ENCODE measurements at places on chromosomes 13 and 19. TPM values are rescaled to one million over a fixed set of nuclear protein-coding genes. Genes with fewer than 3 reads are reported as not detected.
A peak's percentile ranks its signal among the peaks of the same experiment; 100 is the strongest.

Gene SRRM5
- total RNA-seq = 0.42 TPM

DNA sequence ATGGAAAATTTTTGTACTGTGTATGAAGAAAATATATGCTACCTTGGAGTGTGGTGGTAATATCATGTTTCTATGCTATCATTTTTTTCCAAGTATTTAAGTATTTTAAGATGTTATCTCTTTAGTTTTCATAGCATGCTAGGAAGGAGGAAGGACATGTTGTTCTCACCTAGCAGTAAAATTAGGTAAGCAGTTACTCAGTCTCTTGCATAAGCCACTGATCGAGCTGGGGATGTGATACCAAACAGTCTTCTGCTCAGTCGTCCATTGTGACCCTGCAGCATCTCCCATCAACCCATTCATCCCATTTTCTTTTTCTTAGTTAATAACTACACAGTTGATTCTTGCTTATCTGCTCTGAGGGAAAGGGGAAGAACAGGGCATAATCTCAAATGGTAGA lies 130.6 kb downstream of the KLF5 start:
- H3K27me3 ChIP-seq = no peaks in the 10 kb centered on the region
- H3K36me3 ChIP-seq = no peaks in the 10 kb centered on the region
- no peak overlapping the region for H3K27ac ChIP-seq

DNA sequence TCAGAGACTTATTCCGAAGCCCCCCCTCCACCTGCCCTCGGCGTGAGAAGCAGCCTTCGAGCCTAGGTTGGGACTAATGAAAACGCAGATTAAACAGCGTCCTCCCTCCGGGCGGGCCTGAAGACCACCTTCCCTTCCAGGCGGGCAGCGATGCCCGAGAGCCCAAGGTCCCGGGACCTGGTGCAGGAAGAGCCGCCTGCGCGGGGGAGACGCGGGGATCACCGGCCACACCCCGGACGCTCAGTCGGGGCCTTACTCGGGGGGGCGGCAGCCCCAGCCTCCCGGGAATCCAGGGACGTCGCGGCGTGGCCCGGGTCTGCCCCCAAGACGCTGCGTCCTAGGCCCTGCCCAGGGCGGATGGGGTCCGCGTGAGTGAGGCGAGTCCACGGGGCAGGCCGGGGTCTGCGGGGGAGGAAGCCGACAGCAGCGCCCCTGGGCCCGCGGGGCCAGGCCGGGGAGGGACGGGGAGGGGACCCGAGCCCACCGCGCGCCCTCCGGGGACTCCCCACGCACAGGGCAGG lies 33.3 kb upstream of the SPACA7 start:
- H3K36me3 ChIP-seq = no peaks in the 10 kb centered on the region
- H3K4me1 ChIP-seq = peaks cover 40% of the 10 kb centered on the region
- H3K4me3 ChIP-seq = no peak overlapping the region
- H3K27me3 ChIP-seq = peaks cover 52% of the 10 kb centered on the region
- H3K27ac ChIP-seq = no peak overlapping the region
- DNase-seq = no peak

- H3K36me3 ChIP-seq = no peaks in the 10 kb centered on the region
- no peak for DNase-seq
- peak overlapping the region; percentile 84 for H3K27ac ChIP-seq
Measured at GRCh38 chr13:50892210-50892944, 17.2 kb upstream of the RNASEH2B start.

DNA sequence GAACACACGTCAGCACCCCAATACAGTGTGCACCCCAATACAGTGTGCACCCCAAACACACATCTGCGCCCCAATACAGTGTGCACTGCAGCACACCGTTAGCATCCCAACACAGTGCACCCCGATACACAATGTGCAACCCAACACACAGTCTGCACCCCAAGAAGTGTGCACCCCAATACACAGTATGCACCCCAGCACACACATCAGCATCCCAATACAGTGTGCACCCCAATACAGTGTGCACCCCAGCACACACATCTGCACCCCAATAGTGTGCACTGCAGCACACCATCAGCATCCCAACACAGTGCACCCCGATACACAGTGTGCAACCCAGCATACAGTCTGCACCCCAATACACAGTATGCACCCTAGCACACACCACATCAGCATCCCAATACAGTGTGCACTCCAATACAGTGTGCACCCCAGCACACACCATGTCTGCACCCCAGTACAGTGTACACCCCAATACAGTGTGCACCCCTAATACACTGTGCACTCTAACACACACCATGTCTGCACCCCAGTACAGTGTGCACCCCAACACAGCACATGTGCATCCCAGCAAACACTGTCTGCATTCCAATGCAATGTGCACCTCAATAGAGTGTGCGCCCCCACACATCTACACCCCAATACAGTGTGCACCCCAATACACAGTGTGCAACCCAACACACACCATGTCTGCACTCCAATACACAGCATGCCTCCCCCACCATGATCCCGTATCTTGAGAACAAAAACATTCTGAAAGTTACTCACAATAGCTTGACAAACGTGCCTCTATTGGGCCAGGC lies 855 bp upstream of the CARS2 start:
- H3K4me3 ChIP-seq = peak overlapping the region; percentile 70
- H3K27me3 ChIP-seq = no peaks in the 10 kb centered on the region
- H3K36me3 ChIP-seq = peaks cover 8% of the 10 kb centered on the region
- DNase-seq = no peak

GRCh38 chr13:110424569-110425443 lies 117.7 kb downstream of the COL4A2 start:
- no peaks in the 10 kb centered on the region for H3K4me1 ChIP-seq
- no peak overlapping the region for H3K27ac ChIP-seq
- H3K36me3 ChIP-seq = peaks cover 4% of the 10 kb centered on the region
- no peak overlapping the region for H3K4me3 ChIP-seq

DNA sequence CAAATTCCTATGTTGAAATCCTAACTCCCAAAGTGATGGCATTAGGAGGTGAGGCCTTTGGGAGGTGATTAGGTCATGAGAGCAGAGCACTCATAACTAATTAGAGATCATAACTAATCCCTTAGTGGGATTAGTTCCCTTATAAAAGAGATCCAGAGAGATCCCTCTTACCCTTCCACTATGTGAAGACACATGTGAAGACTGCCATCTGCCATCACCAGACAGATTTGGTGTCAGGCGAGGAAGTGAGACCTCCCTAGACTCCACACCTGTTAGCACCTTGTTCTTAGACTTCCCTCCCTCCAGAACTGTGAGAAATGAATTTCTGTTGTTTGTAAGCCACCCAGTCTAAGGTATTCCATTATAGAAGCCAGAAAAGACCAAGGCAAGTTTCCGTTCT lies 112.2 kb downstream of the NDFIP2 start:
- H3K36me3 ChIP-seq = peaks cover 2% of the 10 kb centered on the region
- no peak overlapping the region for H3K4me3 ChIP-seq
- 0 out of 2 replicates have a peak, but pooled peaks cover 3% of the 10 kb centered on the region for H3K4me1 ChIP-seq
- H3K27ac ChIP-seq = no peak overlapping the region
- no peaks in the 10 kb centered on the region for H3K27me3 ChIP-seq
- DNase-seq = no peak

- H3K27me3 ChIP-seq = no peaks in the 10 kb centered on the region
- peaks cover 52% of the 10 kb centered on the region for H3K4me1 ChIP-seq
- DNase-seq = no peak
- peaks cover 14% of the 10 kb centered on the region for H3K36me3 ChIP-seq
Measured at GRCh38 chr13:52736891-52737290, 2.7 kb downstream of the CNMD start.

DNA sequence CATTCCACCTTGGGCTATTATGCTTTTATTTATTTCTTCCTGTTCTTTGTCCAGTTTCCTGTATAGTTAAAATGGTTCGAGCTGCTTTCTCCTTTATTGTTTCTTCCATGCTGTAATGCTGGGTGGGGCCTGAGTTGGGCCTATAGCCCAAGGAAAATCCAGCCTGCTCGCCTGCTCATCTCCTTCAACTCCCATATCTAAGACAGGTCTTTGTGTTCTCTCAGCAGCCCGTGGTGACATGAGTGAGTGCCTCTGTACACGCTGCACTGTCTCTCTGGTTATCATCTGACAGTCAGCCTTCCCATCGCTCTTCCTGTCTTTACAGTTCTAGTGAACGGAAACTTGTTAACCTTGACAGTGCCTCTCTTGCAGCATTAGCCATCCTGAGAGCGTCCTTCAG lies 221.9 kb upstream of the SLC10A2 start:
- no peak for DNase-seq
- H3K27me3 ChIP-seq = no peaks in the 10 kb centered on the region
- no peak overlapping the region for H3K4me3 ChIP-seq
- H3K27ac ChIP-seq = no peak overlapping the region

- no peaks in the 10 kb centered on the region for H3K4me1 ChIP-seq
- no peak overlapping the region for H3K4me3 ChIP-seq
- no peaks in the 10 kb centered on the region for H3K27me3 ChIP-seq
- no peak for DNase-seq
Measured at GRCh38 chr19:439167-439900, 21.5 kb downstream of the SHC2 start.

GRCh38 chr13:106423530-106423929 lies 111.9 kb downstream of the EFNB2 start:
- H3K4me1 ChIP-seq = peaks cover 36% of the 10 kb centered on the region
- H3K4me3 ChIP-seq = no peak overlapping the region
- DNase-seq = peak; percentile 12
- no peaks in the 10 kb centered on the region for H3K27me3 ChIP-seq
- H3K27ac ChIP-seq = peak overlapping the region; percentile 47
- no peaks in the 10 kb centered on the region for H3K36me3 ChIP-seq

Gene ZNF541
- 0.09 TPM for total RNA-seq

DNA sequence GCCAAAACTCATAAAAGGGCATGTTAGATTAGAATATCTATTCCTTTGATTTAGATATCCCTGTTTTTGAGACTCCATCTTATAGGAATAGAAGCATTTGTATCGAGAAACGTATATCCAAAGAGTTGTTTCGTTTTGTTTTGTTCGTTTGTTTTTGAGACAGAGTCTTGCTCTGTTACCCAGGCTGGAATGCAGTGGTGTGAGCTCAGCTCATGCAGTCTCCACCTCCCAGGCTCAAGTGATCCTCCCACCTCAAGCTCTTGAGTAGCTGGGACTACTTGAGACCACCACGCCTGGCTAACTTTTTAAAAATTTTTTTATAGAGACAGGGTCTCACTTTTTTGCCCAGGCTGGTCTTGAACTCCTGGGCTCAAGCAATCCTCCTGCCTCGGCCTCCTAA lies 26.6 kb upstream of the ZMYM5 start:
- no peaks in the 10 kb centered on the region for H3K4me1 ChIP-seq
- no peaks in the 10 kb centered on the region for H3K36me3 ChIP-seq
- no peak overlapping the region for H3K4me3 ChIP-seq
- no peak for DNase-seq

Gene TEX101
- not detected for total RNA-seq

Gene OR10H4
- total RNA-seq = not detected

Gene FUT1
- 10.1 TPM for total RNA-seq

Gene ZNF491
- 2.1 TPM for total RNA-seq

- peaks cover 19% of the 10 kb centered on the region for H3K4me1 ChIP-seq
- H3K27me3 ChIP-seq = no peaks in the 10 kb centered on the region
- H3K4me3 ChIP-seq = no peak overlapping the region
- H3K36me3 ChIP-seq = peaks cover 13% of the 10 kb centered on the region
- DNase-seq = no peak
- no peak overlapping the region for H3K27ac ChIP-seq
Measured at GRCh38 chr13:24135674-24136300, 24.7 kb upstream of the SPATA13 start.

GRCh38 chr13:46527237-46527636 lies 25.7 kb upstream of the LRCH1 start:
- no peaks in the 10 kb centered on the region for H3K27me3 ChIP-seq
- DNase-seq = no peak
- H3K36me3 ChIP-seq = no peaks in the 10 kb centered on the region
- H3K4me3 ChIP-seq = no peak overlapping the region
- H3K4me1 ChIP-seq = 0 out of 2 replicates have a peak, but pooled peaks cover 3% of the 10 kb centered on the region
- no peak overlapping the region for H3K27ac ChIP-seq

Gene KEAP1
- total RNA-seq = 65.1 TPM

Gene RPL18A
- total RNA-seq = 2,950 TPM

- H3K4me1 ChIP-seq = no peaks in the 10 kb centered on the region
- H3K4me3 ChIP-seq = no peak overlapping the region
- H3K27me3 ChIP-seq = peaks cover 27% of the 10 kb centered on the region
- no peaks in the 10 kb centered on the region for H3K36me3 ChIP-seq
Measured at GRCh38 chr19:3298853-3299449, 67.4 kb upstream of the NFIC start.

Gene CYP2F1
- 1.3 TPM for total RNA-seq

DNA sequence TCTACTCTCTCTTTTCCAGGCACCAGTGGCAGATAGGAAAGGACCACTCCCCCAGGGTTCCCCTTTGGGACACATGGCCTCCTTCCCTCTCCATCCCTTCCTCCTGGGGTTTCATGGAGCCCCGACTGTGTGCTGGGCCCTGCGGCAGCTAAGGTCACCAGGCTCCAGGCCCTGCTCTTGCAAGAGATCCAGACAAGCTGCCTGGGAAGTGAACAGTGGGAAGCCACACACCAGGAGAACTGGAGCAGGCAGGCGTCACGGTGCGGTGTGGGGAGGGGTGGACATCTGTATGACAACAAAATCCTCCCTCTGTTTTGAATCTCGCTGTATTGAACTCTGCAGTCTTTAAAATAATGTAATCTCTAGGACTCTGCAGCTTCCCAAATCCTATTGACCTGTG lies 330.1 kb downstream of the UQCRFS1 start:
- no peak overlapping the region for H3K4me3 ChIP-seq
- 0 out of 2 replicates have a peak, but pooled peaks cover 4% of the 10 kb centered on the region for H3K36me3 ChIP-seq
- DNase-seq = no peak
- peaks cover 78% of the 10 kb centered on the region for H3K4me1 ChIP-seq
- H3K27ac ChIP-seq = peak overlapping the region; percentile 25

Gene ZNF723
- not detected for total RNA-seq

Gene NTN5
- 0.28 TPM for total RNA-seq

Gene OSCAR
- total RNA-seq = 2.7 TPM

Gene LILRB2
- total RNA-seq = not detected

DNA sequence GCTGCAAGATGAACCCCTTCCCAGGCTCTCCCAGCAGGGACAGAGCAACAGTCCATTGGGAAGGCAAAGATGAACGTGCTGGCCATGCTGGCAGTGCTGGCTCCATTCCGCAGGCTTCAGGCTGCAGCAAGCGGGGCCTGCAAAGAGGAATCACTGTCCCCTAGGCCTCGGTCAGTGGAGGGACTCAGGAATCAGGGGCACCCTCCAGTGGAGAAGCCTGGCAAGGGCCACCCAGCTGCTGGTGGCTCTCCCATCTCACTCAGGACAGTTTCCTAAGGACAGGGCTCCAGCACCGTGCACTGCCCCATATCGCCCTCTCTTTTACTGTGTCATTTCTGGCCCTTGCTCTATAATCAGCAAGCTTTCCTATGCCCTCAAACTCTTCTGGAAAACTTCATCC lies 498.6 kb downstream of the EFNB2 start:
- H3K27ac ChIP-seq = no peak overlapping the region
- no peaks in the 10 kb centered on the region for H3K36me3 ChIP-seq
- peak; percentile 24 for DNase-seq
- H3K4me3 ChIP-seq = no peak overlapping the region

Gene ZNF302
- 23.5 TPM for total RNA-seq

Gene PRSS57
- not detected for total RNA-seq

All from WTC11 (cell line).